ENCODE measurements at places on chromosomes 3 and 15.

- peak; percentile 67 for DNase-seq
Measured at GRCh38 chr3:58214484-58215316, 3.9 kb upstream of the DNASE1L3 start.

GRCh38 chr3:70383360-70383831 is 71.0 kb upstream of the MDFIC2 start:
- DNase-seq = no peak

GRCh38 chr3:149898771-149899170 is 71.9 kb downstream of the PFN2 start:
- no peak for DNase-seq

DNA sequence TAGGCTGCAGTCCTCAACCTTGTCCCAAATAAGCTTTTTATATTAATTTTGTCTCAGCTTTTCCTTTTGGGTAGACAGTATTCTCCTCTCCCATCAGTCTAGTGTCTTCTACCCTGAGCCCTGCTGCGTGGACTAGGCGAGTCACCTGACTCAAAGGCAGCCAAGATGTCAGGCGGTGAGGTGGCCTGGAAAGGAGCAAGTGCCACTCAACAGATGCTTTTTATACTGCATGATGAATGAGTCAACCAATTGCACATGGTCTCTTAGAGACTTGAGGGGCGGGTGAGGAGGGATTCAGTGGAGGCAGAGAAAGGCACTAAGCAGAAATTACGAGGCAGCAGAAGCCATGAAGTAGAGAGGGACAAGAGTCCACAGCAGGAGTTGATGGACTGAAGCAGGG is 95.9 kb downstream of the FRMD4B start:
- no peak for DNase-seq

GRCh38 chr3:50490424-50490823 is 13.0 kb downstream of the CACNA2D2 start:
- DNase-seq = no peak

GRCh38 chr15:81182756-81183438 is 13.8 kb upstream of the IL16 start:
- DNase-seq = no peak
